Mesothelial cell of epicardium (in vitro differentiated cells): ENCODE measurements at places on chromosomes 2 and 18. TPM values are rescaled to one million over a fixed set of nuclear protein-coding genes. Genes with fewer than 3 reads are reported as not detected.

AQP12A gene
- total RNA-seq = not detected in 3 replicates

DNA sequence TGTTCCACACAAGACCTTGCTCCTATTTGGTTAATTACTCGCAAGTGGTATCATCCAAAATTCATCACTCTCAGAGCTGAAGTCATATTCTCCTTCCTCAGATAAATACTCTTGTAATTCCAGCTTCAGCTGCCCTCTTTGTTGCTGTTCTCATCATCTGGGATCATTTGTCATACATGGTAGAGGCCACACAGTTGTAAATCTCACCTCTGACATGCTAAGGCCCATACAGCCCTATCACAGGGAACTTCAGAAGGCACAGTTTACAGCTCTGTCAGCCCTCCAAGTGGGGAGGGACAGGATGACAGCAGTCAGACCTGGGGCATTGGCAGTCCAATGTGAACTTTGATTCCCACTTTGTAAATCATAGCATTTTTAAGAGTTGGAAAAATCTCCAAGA, 399.0 kb downstream of the CNTNAP5 start:
- DNase-seq = no peak

- no peak for DNase-seq
Observed at GRCh38 chr2:228359473-228359872, 178.0 kb upstream of the SPHKAP start.

- no peak for DNase-seq
Observed at GRCh38 chr2:24354957-24355356, 5.4 kb downstream of the ITSN2 start.

DNA sequence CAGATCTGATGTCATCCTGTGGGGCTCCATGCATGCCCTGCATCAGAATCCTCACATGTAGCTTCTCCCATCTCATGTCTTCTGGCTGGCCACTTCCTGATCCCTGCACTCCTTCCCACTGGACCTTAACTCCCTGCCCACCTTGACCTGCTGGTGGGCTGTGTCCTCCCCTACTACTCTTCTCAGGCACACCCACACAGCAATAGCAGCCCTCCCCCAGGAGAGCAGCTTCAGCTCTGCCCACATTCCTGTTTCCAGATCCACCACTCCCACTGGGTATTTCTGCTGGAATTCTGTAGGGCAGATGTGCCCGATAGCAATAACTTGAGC, 137.0 kb upstream of the HS6ST1 start:
- DNase-seq = peak; percentile 27

DNA sequence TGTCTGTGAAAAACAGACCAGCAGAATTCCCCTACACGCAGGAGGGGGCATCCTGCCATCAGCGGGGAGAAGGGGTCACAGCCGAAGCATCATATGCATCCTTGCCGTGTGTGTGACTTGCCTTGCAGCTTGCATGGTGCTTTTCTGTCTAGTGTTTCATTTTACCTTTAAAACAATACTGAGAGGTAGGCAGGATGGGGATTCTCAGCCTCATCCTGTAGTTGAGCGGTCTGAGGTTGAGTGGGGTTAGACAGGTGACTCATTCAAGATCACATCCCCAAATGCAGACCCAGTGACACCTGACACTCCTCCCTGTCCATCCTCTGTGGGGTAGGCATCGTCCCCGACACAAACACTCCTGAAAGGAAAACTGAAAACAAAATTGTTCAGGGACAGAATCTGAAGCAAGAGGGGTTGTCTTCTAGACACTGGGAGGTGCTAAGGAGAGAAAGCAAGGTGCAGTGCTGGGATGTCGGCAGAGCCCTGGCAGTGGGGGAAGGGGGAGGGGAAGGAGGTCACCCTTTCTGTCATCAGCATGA, 7.9 kb downstream of the ARL4C start:
- no peak for DNase-seq

DNA sequence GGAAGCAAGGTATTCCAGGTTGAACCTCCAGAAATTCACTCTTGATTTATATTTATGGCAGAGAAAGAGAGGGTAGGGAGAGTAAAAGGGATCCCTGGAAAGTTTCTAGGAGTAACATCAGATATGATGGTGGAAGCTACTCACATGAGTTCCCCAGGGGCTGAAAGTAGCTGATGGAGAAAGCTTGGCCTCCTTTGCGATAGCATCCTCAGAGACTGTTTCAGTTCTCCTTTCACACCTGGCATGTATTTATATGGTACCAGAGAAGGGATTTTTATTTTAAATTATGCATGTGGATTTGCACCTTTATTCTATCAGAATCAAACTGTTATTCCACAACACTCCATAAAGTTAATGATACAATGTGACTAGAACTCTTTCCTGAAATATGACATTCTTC, 126.3 kb upstream of the OSR1 start:
- DNase-seq = no peak

DNA sequence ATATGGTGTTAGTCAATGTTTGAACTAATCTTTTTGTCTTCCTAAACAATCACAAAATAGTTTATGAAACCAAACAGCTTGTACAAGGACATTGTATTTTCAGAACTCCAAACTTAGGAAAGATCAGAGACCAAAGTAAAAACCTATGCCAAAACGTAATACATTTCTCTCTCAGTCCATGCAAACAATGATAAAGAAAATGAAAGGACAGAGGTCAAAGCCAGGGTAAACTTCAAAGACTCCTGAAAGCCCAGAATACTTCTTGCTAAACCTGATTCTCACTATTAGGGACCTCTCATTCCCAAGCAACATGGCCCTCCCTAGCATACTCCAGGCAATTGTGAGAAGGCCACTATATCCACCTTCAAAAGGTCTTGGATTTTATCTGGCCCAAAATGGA, 105.1 kb upstream of the GALNT5 start:
- no peak for DNase-seq

GRCh38 chr18:23228102-23229061, 93.1 kb downstream of the CABLES1 start:
- DNase-seq = no peak

- no peak for DNase-seq
Observed at GRCh38 chr2:203858176-203858575, 9.4 kb upstream of the CTLA4 start.

DNA sequence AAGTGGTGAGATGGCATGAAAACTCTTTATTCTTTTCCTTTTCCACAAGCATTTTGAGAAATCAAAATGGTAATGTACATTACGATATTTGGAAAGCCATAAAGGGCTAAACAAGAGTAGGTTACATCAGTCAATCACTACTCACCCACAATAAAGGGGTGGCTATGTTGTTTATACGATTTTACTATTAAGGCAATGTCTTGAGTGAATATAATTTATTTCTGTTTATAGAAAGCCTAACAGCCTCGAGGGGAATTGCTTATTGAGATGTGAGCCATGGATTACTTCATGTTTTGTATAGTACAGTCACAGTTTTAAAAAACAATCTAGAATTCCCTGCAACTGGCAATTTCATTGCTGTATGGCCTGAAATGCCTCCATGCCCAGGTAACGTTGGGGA, 237.5 kb upstream of the RBBP8 start:
- DNase-seq = no peak
